ENCODE measurements at places on chromosomes 2 and 18. TPM values are rescaled to one million over a fixed set of nuclear protein-coding genes. Genes with fewer than 3 reads are reported as not detected.

DNA sequence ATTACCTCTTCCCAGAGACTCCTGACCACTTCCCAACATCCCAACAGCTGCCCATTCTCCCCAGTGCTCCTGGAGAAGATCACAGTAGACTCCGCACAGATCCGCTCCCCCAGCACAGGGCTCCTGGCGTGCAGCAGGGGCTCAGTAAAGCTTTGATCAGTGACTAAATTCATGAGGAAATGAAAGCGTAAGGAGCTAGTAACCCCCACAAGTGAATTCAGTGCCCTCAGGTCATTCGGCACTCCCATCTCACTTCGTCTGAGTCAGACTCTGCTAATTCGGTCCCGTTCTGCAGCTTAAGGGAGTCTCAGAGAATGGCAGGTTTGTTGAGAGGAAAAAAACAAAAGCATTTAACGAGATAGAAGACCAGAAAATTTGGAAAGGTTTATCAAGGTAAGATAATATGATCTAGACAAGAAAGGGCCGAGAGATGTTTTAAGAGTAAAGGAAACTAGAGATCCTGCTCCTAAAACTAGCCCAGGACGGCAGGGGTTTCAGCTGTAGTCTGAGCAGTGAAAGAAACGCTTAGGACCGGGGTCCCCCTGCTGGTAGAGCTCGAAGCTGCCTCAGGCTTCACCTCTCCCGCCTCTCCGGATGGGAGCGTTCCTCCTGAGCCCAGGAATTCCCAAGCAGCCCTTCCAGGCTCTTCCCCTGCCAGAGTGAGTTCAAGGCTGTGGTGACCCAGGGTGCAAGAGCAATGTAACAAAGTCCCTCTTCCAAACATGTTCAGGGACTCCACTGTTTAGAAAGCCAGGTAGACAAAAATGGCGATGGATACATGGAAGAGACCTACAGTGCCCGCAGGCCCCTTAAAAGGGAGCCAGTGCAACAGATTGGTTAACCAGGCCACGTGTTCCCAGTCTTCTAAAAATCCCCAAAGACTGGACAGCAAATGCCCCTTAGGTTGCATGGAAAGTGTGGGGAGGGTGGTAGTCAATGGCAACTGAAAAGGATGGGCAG lies 127.3 kb downstream of the DNER start:
- H3K36me3 ChIP-seq: no peaks in the 10 kb centered on the region
- no peak overlapping the region for H3K27ac ChIP-seq
- DNase-seq: peak; percentile 87
- no peaks in the 10 kb centered on the region for H3K4me1 ChIP-seq

ACP1 gene
- 68.4 TPM for total RNA-seq

DNA sequence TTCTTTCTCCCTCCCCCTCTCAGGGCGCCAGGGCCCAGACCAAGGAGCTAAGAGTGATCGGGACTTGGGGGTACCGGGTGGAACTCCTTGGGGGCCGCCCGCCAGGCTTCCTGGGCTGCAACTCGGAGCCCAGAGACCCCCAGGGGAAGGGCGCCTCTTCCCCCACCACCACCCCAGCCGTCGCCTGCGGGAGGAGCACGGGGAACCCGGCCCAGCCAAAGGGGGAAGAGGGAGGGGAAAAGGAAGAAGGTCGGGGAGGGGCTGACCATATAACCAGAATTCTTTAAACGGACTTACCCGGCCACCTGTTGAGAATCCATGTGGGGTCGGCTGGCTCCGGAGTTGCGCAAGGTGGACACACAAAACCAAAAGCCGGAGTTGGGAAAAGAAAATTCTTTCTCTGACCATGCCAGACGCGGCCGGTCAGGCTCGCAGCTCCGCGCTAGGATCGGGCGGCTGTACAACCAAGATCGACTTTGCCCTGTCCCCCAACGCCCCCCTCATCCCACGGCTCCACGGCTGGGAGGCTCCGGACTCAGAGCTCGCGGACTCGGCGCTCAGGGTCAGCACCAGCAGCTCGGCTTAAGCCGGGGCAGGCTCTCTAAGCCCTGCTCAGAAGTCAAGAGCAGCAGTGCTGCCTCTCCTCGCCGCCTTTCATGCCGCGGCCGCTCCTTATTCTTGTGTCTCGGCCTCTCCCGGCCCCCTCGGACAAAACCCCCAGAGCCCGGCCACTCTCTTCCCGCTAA lies 6.3 kb upstream of the SIX3 start:
- no peak overlapping the region for H3K4me3 ChIP-seq
- H3K27ac ChIP-seq: no peak overlapping the region
- H3K4me1 ChIP-seq: peaks cover 17% of the 10 kb centered on the region
- no peak for DNase-seq

CXCR1 gene
- total RNA-seq: 5.3 TPM

- H3K36me3 ChIP-seq: no peaks in the 10 kb centered on the region
- peaks cover 33% of the 10 kb centered on the region for H3K4me1 ChIP-seq
- H3K4me3 ChIP-seq: no peak overlapping the region
- H3K27me3 ChIP-seq: no peaks in the 10 kb centered on the region
- no peak for DNase-seq
- H3K27ac ChIP-seq: no peak overlapping the region
Observed at GRCh38 chr2:64325852-64326577, 127.9 kb upstream of the LGALSL start.

Data from upper lobe of right lung (tissue), 1 donor.